Left cardiac atrium (tissue), 4 donors: ENCODE measurements at places on chromosomes 3 and 15. TPM values are rescaled to one million over a fixed set of nuclear protein-coding genes. Genes with fewer than 3 reads are reported as not detected.
A peak's percentile ranks its signal among the peaks of the same experiment; 100 is the strongest.

The EBLN2 gene
- 1.5 TPM for total RNA-seq

GRCh38 chr15:65298731-65299130 lies 2.9 kb downstream of the RNU5A-1 start:
- no peak for DNase-seq

The CPN2 gene
- total RNA-seq, result not detected

- DNase-seq, result no peak
These were observed 490.8 kb downstream of the MCTP2 start for GRCh38 chr15:94722024-94722636.

DNA sequence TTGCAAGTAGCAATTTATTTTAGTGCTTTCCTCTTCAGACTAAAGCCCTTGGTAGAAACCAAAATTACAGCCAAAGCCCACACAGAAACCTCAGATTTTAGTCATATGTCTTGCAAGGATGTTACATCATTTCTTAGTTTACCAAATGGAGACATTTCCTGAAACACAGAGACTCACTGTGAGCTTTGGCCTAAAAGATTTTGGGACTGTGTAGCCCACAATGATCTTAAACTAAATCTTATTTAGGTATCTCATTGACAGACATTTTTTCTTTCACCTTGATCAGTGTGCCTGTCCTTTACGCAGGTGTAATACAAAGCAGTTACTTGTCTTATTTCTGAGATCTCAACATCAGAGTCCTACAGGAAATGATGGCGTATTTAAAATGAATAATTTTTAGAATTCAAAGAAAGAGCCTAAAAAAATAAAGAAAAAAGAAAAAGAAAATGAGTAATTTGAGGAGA lies 27.8 kb upstream of the AP4E1 start:
- DNase-seq, result no peak

DNA sequence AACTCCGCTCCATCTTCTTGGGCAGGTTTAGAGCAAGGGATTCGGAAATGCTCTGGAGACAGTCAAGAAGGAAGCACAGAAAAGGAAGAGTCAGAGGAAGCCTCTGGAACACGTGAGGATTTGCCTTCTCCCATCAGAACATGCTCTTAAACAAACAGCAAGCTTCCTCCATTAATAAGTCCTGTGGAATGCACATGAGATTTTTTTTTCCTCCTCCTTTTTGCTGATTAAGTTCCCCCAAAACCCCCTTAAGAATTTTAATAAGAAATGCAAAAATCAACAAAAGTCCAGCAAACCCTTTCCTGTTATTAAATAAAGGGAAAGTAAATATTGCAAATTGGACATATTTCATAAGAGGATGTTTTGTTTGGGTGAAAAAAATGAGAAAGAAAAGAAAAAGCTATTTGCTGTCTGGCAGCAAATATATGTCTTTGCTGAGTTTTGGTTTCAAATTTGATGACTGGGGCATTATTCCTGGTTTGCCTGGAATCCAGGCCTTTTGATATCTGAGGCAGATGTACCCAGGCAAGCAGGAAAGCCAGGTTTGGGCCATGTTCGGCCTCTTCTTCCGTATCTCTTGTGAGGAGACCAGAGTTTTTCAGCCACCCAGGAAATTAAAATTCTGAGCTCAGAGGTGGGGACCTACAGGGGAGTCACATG lies 7.9 kb upstream of the TSEN2 start:
- DNase-seq, result no peak

GRCh38 chr3:13365390-13366379 lies 54.4 kb downstream of the NUP210 start:
- DNase-seq, result no peak

The SCAANT1 gene
- total RNA-seq, result not detected

- peak; percentile 79 for DNase-seq
These were observed 49.4 kb upstream of the FLNB start for GRCh38 chr3:57958642-57959422.
